Pancreas (tissue), 10 donors: ENCODE measurements at places on chromosomes 2 and 18. TPM values are rescaled to one million over a fixed set of nuclear protein-coding genes. Genes with fewer than 3 reads are reported as not detected.

GRCh38 chr2:71560638-71561011 is 107.3 kb downstream of the DYSF start:
- no peak for DNase-seq

- DNase-seq = no peak
These were observed 52.4 kb downstream of the OSBPL6 start for GRCh38 chr2:178246696-178247095.

DNA sequence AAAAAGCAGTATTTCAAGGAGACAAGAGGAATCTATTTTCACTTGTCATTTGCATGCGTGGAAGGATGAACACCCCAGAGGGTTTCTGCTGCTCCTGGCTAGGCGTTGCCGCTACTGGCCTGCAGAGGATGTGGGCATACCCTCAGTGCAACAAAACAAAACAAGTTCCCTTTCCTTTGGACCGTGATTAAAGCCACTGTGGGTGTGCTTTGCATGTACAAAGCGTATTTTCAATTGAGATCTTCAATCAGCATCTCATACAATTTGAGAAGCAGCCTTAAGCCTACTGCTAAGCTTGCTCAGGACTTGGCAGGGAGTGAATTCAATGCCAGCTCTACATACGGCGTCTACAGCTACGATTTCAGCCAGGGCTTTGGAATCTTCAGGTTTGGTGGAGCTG is 298.4 kb downstream of the LPIN1 start:
- DNase-seq = no peak

- DNase-seq = no peak
These were observed 788.6 kb downstream of the TDRD15 start for GRCh38 chr2:21912405-21912804.

The ANKRD23 gene
- 8.2 TPM for polyA plus RNA-seq

DNA sequence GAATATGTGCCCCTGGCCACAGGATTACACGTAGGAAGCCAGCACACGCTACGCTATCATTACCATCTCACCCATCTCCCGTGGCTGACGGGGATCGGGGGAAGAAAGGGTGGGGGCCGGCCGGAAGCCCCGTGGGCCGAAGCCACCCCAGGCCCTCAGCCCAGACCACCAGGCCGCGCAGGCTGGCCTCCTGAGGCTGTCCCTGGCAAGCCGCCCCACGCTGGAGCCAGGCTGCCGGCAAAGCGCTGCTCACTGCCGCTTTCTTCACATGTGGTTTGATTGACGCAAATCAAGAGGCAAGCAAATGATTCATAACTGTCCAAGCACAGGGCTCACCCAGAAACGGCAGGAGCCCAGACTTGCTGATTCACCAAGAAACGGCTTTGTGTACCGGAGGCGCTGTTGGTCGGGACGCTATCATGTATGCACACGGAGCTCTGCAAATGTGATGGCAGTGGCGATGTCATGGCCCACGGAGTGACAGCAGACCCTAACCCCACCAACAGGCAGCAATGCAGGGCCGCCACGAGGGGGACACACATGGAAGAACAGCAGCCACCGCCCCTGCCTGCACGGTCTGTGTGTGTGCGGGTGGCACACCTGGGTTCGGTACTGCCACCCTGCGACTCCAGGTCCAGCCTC is 125.7 kb downstream of the HDAC4 start:
- peak; percentile 68 for DNase-seq

DNA sequence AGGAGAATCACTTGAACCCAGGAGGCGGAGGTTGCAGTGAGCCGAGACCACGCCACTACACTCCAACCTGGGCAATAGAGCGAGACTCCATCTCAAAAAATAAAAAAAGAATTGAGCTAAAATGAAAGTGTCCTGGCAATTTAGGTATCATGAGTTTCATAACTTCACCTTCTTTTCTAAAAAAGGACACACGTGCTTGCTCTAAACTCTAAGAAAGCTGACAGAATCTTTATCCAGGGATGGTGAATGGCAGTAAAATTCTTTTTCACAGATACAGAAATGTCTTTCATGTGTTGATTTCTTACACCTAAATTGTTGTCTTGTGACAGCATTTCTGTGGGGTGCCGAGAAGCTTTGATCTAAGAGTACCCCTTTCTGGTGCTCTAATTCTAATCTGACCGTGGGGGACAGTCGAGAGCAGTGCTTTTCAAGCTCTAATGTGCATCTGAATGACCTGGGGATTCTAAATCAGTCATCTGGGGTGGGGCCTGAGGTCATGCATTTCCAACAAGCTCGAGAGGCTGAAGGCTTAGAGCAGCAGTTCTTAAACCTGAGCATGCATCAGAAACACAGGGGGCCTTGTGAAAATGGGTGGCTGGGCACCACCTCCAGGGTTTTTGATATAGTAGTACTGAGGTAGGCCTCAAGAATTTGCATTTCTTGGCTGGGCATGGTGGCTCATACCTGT is 42.1 kb upstream of the REL start:
- no peak for DNase-seq

DNA sequence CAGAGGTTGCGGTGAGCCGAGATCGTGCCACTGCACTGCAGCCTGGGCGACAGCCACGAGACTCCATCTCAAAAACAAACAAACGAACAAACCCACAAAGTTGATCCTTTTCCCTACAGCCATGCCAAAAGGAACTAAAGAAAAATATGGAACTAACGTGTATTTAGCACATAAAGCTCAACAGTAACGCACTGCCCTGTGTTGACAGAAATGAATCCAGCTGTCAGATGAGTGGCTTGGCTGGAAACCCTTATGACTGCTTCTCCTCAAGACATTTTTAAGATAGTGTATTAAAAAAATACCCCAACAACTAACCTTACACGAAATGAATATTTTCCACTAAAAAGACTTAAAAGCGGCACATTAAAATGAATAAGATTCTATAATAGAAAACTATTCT is 62.9 kb upstream of the TUBA3E start:
- no peak for DNase-seq

DNA sequence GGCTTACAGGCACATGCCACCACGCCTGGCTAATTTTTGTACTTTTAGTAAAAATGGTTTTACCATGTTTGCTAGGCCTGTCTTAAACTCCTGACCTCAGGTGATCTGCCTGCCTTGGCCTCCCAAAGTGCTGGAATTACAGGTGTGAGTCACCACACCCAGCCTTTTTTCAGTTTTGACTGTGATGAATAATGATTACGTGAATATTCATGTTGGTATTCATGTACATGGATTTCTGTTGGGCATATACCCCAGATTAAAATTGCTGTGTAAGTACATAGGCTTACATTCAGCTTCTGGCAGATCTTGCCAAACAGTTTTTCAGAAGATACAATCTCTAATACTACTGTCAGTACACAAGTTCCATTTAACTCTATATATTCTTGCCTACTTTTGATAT is 20.9 kb downstream of the SLC39A10 start:
- no peak for DNase-seq

GRCh38 chr2:62663920-62664795 is 41.4 kb upstream of the EHBP1 start:
- DNase-seq = no peak

The SERPINB10 gene
- polyA plus RNA-seq = not detected

GRCh38 chr2:239958473-239958765 is 66.7 kb downstream of the NDUFA10 start:
- peak; percentile 22 for DNase-seq

DNA sequence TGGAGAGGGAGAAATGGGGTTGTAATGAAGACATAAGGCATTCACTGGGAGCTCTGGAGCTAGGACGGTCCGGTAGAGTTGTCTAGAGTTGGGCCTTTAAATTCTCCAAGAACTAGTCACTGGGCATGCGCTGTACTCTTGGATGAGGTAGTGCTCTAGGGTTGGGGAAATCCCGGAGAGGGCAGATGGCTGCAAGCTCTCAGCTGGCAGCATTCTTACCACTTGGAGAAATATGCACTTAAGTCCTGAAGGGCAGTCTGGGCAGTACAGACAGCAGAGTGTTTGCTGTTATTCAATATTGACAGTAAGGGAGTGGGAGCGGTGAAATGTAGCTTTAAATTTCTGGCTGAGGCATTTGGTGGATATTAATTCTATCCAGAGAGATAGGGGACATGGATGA is 214.6 kb downstream of the RDH14 start:
- no peak for DNase-seq

The NOSTRIN gene
- 67.3 TPM for polyA plus RNA-seq

- DNase-seq = peak; percentile 58
These were observed 72.5 kb downstream of the GPR39 start for GRCh38 chr2:132489150-132489549.

The MDH1B gene
- 0.95 TPM for polyA plus RNA-seq

DNA sequence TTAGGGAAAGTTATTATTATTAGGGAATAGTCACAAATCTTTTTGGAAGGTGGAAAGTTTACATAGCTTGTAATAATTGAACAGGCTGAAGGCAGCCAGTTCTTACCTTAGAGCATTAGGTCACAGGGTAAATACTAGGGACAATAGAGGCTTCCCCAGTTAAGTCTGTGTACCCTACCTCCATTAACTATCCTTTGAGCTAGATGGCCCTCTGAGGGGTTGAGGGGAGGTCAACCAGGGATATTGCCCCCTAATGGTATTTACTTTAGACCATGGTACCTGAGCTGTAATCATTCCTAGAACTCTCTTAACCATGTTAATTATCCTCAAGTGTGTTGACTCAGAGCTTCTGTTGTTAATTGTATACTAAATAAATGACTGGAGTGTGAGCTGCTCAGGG is 120.5 kb upstream of the SCN7A start:
- no peak for DNase-seq

DNA sequence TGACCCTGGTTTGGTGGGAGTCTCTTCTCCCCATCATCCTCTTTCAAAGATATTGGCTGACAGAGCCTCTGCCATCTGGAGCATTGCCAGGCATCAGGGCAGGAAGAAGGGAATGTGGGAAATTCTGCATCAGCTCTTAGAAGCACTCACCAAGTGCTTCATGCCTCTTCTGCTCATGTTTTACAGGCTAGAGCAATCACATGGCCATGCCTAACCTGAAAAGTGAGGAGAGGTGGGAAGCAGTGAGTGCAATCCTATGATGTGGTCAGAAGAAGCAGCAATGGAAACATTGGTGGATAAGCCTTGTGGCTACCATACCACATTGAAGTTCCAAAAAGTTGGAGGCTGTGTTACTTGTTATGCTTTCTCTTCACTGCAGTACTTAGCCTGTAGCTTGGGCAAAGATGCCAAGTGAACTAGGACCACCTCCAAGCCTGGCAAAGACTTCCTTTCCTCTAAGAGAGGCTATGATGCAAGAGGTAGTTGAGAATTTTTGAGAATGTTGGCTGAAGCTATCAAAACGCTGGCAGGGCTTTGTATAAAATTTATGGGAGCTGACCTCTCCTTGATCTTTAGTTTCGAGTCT is 64.1 kb downstream of the BCL2L11 start:
- DNase-seq = no peak

GRCh38 chr2:190469771-190470170 is 61.6 kb downstream of the MFSD6 start:
- no peak for DNase-seq

- DNase-seq = no peak
These were observed 13.4 kb upstream of the EVA1A start for GRCh38 chr2:75574106-75574505.

The CDH19 gene
- polyA plus RNA-seq = 0.30 TPM

The PLB1 gene
- polyA plus RNA-seq = 0.80 TPM

The RGPD4 gene
- not detected for polyA plus RNA-seq

- no peak for DNase-seq
These were observed 95.1 kb downstream of the EHBP1 start for GRCh38 chr2:62800618-62801017.

DNA sequence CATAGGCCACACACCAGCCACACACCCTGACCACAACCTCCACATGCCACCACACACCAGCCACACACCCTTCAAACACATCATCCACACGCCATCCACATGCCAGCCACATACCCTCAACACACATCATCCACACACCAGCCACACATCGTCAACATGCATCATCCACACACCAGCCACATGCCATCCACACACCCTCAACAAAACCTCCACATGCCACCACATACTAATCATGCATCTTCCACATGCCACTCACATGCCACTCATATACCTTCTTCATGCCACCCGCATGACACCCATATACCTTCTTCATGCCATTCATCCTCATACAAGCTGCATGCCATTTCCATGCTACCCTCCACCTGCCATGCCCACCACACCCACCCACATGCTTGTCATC is 12.4 kb downstream of the TNS1 start:
- DNase-seq = no peak

The GPR35 gene
- 4.6 TPM for polyA plus RNA-seq

The COL4A3 gene
- 1.6 TPM for polyA plus RNA-seq

DNA sequence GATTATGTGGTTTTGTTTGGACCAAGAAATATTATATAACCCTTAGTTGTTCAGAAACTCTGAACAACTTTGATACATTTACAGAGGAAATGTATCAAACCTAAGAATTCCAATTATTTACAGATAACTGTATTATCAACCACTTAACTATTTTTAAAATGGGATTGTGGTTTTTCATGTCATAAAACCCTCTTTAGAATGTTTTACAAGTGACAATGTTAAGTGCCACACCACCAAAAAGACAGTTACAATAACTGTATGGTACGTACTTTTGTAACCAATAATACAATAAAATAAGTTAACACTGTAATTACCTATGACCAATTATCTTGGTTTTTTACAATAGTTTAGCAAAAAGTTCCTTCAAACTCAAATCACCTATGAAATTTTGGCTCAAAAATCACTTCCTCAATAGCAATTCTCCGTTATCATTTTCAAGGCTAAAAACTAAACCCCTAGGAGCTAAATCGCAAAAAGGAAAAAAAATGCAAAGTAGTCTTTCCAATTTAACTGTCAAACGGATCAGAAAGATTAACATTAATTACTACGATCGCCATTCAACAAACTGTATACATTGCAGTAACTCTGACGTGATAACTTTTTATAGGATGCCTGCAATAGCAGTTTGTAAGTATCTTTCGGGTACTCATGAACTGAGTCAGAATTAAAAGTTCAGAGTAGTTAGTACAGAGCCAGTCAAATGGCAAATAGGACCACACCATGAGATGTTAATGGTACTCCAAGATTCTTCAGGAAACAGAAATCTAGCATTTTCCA is 1.5 kb downstream of the ROCK1 start:
- no peak for DNase-seq

DNA sequence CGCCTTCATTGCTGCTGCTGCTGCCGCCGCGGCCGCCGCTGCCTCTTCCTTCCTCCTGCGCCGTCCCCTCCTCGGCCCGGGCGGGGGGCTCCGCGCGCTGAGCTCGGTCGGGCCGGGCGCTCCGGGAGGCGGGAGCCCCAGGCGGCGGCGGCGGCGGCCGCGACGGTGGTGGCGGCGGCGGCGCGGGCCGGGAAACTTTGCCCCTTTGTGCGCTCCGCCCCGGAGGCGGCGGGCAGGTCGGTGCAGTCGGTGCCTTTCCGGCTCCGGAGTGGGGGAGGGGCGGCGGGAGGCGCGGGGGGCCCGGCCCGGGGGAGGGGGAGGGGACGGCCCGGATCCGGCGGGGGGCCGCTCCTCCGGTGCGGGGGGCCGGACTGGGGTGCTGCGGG is 205 bp downstream of the TET3 start:
- DNase-seq = peak; percentile 85
